Osteocyte (in vitro differentiated cells): ENCODE measurements at places on chromosomes 16 and 17. TPM values are rescaled to one million over a fixed set of nuclear protein-coding genes. Genes with fewer than 3 reads are reported as not detected.

Gene KRTAP1-1
- not detected in 2 replicates for total RNA-seq

Gene TNP2
- total RNA-seq: not detected in 2 replicates

Gene GNG13
- total RNA-seq: not detected in 2 replicates

Gene PDE6G
- total RNA-seq: 0.83 and 0.84 TPM in 2 replicates

Gene ENPP7
- total RNA-seq: not detected in 2 replicates

Gene SLFN14
- not detected in 2 replicates for total RNA-seq

Gene TMEM219
- total RNA-seq: 119 and 139 TPM in 2 replicates

Gene KLHL10
- not detected in 2 replicates for total RNA-seq

Gene ATP1B2
- total RNA-seq: 2.4 and 3.0 TPM in 2 replicates

Gene USP43
- 3.8 TPM in 2 replicates for total RNA-seq

Gene CES1
- not detected in 2 replicates for total RNA-seq

Gene FAM171A2
- 26.1 and 26.9 TPM in 2 replicates for total RNA-seq

Gene MMP28
- total RNA-seq: 0.73 and 0.75 TPM in 2 replicates

Gene GPR142
- not detected in 2 replicates for total RNA-seq

Gene TOX3
- total RNA-seq: 0.46 and 0.86 TPM in 2 replicates

Gene C16orf86
- 2.1 and 2.8 TPM in 2 replicates for total RNA-seq

Gene VWA3A
- total RNA-seq: 0.27 TPM in 1 of 2 replicates, not detected in the other

Gene PRDM7
- not detected in 2 replicates for total RNA-seq

Gene CDYL2
- 1.8 and 1.9 TPM in 2 replicates for total RNA-seq

Gene ZNF205
- 14.8 and 15.9 TPM in 2 replicates for total RNA-seq

Gene CCL1
- not detected in 2 replicates for total RNA-seq

Gene SLC35G6
- not detected in 2 replicates for total RNA-seq

Gene UBE2I
- total RNA-seq: 118 and 131 TPM in 2 replicates

Gene ETV4
- total RNA-seq: 5.9 and 6.5 TPM in 2 replicates

Gene ABCC12
- not detected in 2 replicates for total RNA-seq

Gene SLFN12
- 24.2 and 24.4 TPM in 2 replicates for total RNA-seq

Gene CCL7
- not detected in 2 replicates for total RNA-seq

Gene CDRT15
- not detected in 2 replicates for total RNA-seq

Gene C17orf100
- total RNA-seq: 3.1 and 3.2 TPM in 2 replicates

Gene KRTAP4-2
- total RNA-seq: not detected in 2 replicates

Gene UTP4
- total RNA-seq: 41.6 and 41.8 TPM in 2 replicates

Gene GCGR
- total RNA-seq: not detected in 2 replicates

Gene OR1G1
- total RNA-seq: not detected in 2 replicates

Gene TRPV3
- 0.08 and 0.50 TPM in 2 replicates for total RNA-seq

Gene NPIPB12
- 55.1 and 70.4 TPM in 2 replicates for total RNA-seq

Gene TLCD2
- 4.2 and 4.7 TPM in 2 replicates for total RNA-seq

Gene IL21R
- total RNA-seq: 0.34 and 0.40 TPM in 2 replicates

Gene PGAP3
- total RNA-seq: 33.8 and 35.3 TPM in 2 replicates

Gene AURKB
- 13.3 and 15.7 TPM in 2 replicates for total RNA-seq

Gene EPX
- not detected in 2 replicates for total RNA-seq

Gene CCL13
- not detected in 2 replicates for total RNA-seq

Gene SMPD3
- total RNA-seq: not detected in 2 replicates

Gene ATP2A3
- not detected in 2 replicates for total RNA-seq

Gene MAP2K3
- 33.1 and 36.2 TPM in 2 replicates for total RNA-seq

Gene ZDHHC1
- total RNA-seq: 13.5 and 15.4 TPM in 2 replicates

Gene TRIM72
- not detected in 2 replicates for total RNA-seq

Gene CDRT4
- total RNA-seq: 9.6 and 10.1 TPM in 2 replicates

Gene TBC1D3D
- 0.63 and 0.91 TPM in 2 replicates for total RNA-seq

Gene LGALS9
- total RNA-seq: 3.1 and 4.5 TPM in 2 replicates

Gene KRTAP1-5
- total RNA-seq: not detected in 2 replicates

Gene SLC38A8
- not detected in 2 replicates for total RNA-seq

Gene C16orf89
- not detected in 2 replicates for total RNA-seq
